ENCODE measurements at places on chromosomes 7 and 10.

DNA sequence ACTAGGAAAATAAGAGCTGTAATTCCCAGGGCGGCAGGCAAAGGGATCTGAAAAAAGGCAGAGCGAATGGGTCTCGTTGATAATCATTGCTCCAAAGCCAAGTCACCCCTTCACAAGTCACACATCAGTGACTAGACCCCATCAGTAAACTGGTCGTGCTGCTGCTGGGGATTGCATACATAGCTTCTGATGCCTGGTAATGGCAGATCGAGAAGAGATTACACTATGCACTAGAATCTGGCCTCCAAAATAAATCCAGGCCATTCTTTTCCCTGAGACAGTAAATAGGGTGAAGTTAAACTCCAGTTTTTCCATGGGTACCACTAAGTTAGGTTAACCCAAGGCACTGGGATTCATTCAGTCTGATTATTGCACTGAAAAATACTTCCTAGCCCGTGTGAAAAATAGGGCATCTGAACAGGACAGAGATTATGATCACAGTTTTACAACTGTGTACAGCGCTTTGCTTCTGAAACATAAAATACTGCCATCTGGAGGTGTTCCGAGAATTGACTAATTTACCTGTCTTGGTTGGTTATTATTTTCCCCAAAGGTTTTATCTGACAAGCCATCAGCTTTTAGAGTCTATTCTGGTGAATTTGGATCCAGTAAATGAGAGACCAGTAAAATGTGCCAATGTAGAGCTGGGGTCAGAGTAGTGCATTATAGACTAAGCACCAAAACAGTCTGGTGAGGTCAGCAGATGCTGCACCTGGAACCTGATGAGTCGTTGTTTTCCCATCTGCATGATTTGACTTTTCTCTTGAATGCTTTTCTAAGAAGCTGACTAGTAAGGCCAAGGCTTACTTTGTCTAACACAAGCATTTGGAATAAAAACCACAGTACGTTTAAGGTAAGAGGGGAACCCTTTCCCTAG is 82.9 kb upstream of the AFAP1L2 start:
- peak; percentile 26 for DNase-seq

DNA sequence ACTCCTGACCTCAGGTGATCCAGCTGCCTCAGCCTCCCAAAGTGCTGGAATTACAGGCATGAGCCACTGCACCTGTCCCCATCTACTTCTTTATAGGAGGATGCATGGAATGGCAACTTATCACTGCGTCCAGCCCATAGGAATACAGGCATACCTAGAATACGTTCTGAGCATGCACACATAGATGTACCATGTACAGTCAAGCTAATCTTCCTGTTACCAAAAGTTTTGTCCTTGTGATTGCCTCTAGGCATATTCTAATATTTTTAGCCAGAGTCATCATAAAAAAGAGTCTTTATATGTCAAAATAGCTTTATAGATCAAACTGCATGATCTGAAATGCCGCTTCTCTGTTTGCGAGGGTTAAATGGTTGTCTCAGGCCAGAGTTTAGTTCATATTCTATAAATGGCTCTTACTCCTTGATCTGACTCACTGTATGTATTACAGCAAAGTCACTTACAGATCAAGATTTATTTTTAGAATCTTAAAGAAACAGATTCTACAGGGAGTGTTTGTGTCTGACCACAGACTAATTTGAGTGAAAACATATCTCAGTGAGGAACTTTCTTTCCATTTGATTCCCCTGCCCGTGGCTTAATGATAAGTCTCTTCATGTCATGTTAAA is 210.9 kb downstream of the CREB5 start:
- DNase-seq: no peak

DNA sequence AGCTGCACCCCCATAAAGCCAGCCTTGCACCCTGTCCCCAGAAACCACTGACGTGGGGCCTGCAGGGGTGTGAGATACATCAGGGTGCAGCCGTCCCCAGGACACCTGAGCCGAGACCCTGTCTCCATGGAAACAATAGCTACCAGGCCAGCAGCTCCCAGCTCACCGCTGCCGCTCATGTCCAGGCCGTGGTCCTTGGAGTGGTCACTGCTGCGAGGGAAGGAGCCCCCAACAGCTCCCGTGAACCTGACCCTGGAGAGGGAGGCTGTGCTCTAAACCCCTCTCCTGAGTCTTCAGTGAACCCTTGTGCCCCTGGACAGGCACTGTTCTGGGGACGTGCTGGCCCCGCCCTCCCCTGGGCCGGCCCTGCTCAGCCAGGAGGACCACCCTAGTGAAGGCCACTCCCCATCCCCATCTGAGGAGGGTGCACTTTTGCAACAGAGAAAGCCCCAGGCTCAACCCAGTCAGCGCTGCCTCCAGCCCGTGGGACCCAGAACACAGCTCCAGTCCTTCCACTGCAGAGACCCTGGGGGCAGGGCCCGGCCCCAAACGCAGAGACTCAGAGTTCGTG is 19.6 kb upstream of the INPP5A start:
- no peak for DNase-seq

DNA sequence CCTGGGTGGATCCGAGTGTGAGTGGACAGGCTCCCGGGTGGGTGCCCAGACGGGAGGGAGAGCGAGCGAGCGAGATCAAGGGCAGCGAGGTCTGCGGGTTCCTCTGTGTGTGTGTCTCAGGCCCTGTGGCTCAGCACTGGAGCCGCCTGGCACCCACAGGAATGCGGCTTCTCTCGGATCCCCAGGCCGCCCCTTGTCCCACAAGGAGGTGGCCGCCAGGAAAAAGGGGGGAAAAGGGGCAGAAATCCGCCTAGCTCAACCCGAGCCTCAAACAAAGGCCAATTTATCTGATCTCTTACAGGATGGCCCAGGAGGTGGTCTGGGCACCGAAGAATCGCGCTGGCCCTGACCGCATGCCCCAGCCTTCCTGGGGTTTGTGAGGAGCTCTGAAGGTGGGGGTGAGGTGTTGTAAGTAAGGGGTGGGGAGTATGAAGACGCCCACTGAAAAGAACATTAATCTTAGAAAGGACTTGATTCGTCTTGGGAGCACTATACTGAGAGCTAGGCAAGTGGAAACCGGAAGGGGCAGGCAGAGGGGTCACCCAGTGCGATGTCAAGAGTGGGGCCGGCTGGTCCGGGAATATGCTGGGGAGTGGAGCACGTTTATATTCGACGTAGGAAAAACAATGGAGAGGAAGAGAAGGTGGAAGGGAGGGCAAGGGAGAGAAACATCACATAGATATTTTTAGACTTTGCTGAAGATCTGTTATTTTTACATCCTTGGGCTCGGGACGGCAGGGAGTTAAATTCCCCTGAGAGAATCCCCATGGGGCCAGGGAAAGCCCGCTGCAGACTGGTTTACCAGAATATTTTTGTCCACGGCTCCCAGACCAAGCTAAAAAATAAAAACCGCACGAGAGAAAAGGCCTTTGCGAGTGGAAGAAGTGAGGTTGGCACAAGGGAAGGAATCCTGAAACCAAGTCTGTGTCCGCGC is 7.2 kb downstream of the DLX5 start:
- no peak for DNase-seq

DNA sequence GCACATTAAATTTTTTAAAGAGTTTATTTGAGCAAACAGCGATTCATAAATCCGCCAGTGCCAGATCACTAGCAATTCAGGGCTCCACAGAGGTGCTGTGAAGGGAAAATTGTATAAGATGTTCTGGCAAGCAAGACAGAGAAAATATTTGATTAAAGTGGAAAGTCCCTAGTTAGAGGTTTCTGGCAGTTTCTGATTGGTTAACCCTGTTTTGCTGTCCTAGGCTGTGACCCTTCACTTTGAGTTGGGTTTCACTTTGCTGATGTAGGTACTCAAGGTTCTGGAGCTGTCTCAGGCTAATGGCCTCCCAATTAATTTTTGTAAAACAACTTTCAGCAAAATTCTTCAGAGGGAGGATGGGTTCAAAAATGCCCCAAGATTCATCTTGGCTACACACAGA is 79.4 kb upstream of the NXPH1 start:
- no peak for DNase-seq

GRCh38 chr7:101624246-101625001 is 4.7 kb downstream of the MYL10 start:
- DNase-seq: no peak

GRCh38 chr7:30731581-30731980 is 20.4 kb upstream of the INMT start:
- DNase-seq: no peak

DNA sequence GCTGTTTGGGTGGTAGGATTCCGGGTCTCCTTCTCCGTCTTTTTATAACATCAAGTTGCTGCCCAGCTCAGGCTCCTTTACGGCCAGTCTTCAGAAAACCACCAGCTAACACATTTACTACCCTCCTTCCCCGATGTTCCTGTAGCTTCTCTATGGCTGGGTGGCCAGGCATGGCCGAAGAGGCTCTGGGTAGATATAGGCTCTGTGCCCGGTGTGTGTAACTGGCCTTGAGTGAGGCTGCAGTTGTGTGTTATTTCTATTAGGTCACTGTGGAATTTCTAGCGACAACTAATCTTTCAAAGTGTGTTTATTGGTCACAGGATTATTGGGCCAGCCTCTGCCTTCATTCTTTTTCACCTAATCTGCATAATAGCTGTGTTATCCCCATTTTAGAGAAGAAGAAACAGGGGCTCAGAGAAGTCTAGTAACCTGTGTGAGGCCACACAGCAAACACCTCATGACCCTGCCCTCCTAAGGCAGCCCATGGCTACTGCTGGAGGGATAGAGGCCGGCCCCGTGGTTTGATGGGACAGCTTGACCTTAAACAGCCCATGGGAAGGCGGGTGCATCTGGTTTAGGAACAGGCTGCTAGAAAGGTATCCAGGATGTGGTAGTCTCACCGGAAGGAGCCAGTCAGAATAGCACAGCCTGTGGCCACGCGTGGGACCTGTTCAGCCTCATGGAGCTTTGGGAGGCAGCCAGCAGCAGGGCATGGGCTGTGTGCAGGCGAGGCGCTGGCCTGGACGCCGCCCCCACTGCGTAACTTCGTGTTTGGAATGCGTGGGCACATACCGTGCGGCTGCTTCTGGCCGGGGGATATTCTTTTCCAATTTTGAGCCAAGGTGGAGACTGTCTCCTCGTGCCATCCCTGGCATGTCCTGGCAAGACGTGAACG is 29.7 kb downstream of the HTRA1 start:
- peak; percentile 79 for DNase-seq

DNA sequence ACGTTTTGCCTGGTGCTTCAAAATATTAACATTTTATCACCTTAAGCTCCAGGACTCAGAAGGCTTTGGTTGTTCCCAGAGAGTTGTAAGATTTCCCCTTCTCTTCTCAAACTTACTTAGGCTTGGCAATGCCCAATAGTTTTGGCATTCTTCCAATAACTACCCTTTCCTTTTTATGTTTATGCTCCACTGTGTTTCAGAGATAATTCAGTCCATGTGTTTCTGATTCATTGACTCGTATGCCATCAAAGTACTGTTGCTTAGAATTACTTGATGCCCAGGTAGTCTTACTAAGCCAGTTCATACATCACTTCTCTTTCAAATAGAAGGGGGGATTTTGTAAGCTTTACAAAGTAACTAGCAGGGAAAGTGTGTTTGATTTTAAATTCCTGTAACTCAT is 66.6 kb downstream of the AGMO start:
- DNase-seq: no peak

DNA sequence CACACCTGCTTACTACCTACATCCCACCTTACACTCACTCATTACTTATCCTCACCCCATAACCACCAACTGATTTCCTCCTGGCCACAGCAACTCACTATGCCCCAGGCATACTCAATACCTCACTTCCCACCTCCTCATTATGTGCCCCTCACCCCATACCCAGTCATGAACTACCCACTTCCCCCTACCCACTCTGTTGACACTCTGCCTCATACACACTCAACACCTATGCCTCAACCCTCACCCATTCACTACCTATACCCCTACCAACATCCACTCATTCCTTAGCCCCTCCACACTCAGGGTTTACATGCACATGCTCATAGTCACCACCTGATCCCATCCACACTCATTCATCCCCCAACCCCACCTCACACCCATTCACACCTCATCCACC is 39.6 kb downstream of the SEC61G start:
- no peak for DNase-seq

DNA sequence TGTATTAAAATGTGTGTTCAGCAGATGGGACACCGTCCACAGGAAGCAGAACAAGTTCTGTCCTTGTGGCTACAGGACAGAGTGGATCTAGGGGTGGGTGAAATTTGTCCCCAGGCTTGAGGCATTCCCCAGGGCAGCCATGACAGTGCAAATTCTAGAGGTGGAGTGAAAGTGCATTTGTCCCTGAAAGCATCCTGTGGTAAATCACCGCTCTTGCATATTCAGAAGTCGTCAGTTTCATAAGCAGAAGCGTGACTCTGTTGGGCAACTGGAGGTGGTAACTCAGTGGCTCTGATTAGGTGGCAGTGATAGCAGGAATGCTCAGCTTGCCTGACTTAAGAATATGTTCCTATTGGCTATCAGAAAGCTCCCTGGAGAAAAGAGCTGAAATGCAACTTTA is 96.6 kb downstream of the SNX10 start:
- DNase-seq: no peak

GRCh38 chr7:113816639-113817038 is 102.2 kb downstream of the PPP1R3A start:
- no peak for DNase-seq

- DNase-seq: no peak
These were observed 4.3 kb upstream of the ANKRD61 start for GRCh38 chr7:6026820-6027311.

- no peak for DNase-seq
These were observed 37.1 kb downstream of the PRTFDC1 start for GRCh38 chr10:24915304-24915703.

- DNase-seq: peak; percentile 92
These were observed 356 bp upstream of the NDUFB2 start for GRCh38 chr7:140696024-140696679.

DNA sequence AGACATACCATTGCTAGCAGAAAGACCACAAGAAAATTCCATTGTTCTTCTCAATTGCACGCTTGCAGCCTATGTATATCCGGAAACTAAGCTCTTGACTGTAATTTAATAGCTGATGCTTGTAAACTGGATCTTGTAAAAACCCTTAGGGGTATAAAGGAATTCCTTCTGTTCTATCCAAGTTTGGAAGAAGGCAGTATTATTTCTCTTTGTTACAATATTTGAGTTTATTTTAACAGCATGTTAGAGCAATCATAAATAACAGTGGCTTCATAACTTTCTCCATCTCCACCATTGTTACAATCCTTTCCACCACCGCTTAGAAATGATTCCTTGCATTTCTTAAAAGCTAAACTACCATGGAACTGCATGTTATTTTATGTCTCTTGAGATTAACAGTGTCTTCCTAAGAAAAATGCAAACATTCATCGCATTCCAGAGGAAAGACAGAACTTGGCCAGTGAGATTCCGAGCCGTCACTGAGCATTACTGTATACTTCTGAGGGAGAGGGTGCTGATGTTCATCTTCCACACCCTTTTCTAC is 92.5 kb downstream of the TRIL start:
- no peak for DNase-seq

- no peak for DNase-seq
These were observed 151.8 kb downstream of the SFMBT2 start for GRCh38 chr10:7258948-7259523.
